ENCODE measurements at places on chromosomes 5 and 9.

GRCh38 chr5:42277293-42277692 is 145.9 kb upstream of the GHR start:
- no peak for DNase-seq

DNA sequence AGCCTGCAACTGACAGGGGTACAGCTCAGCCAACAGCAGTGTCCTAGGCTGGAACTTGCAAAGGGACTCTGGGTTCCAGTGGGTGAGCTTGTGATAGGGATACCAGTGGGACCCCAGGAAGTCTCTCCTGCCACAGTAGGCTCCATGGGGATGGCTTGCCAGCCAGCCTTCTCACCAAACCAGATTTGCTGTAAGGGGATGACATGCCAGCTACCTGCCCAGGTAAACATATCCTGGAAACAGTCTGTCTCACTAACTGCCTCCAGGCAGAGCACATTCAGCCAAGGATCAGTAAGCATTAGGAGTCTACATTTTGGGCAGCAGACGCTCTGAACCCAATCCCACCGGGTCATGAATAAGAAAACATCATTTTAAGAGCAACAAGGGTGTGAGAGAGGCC is 49.9 kb downstream of the SIL1 start:
- no peak for DNase-seq

DNA sequence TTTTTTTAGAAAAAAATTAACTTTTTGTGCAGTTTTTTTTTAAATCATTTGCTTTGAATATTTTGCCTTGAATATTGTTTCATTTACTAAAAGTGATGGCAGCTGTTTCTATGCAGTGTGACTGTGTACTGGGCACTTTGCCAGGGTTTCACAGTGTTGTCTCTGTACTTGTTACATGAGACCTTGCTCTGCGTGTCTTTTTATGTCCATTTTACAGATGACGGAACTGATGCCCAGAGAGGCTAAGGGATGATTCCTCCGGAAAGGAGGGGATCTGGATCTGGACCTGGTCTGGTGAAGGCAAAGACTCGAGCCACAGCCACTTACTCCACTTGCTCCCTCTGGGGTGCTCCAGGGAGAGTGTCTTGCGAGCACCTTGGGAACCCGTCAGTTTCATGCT is 124.8 kb upstream of the PTCH1 start:
- no peak for DNase-seq

DNA sequence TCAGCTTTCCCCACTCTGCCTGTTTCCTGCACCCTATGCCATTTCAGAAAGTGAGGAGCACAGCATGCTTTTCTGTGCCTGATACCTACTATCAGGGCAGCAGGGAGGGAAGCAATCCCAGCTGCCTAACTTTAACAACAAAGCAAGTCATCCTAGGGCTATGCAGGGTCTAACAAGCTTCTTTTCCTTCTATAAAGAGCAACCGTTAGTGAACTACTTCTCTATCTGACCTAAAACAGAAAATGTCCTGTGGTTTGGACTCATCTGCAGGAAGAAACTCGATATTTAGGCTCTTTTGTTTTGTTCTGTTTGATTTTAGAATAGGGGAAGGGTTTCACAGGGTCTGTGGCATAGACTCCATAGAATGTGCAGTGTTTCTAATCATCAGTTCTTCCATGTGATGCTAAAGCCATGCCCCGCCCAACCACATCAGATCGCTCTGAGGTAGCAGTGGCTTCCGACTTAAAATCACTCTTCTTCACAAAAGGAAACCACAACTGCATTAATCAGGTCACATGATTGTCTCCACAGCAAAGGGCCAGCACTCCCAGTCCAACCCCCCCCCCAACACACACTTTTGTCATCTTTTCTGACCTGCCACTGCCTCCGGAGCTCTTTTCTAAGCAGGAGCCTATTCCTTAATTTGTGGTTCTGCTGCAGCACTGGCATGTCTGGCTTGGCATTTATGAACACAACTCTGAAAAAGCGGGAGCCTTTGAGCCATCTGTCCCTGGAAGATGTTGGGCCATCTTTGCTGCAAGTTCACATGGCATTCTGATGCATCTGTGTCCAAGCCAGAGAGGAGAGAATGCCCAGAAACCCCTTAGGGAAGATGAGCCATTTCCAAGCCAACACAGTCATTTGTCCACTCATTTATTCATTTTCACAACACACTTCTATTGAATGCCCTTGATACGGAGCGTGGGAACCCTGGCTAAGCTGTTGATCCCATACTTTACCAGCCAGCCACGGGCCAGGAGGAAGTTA is 71.6 kb downstream of the CFAP90 start:
- no peak for DNase-seq

- DNase-seq, result no peak
Measured at GRCh38 chr9:5493679-5494511, 16.4 kb upstream of the PDCD1LG2 start.

DNA sequence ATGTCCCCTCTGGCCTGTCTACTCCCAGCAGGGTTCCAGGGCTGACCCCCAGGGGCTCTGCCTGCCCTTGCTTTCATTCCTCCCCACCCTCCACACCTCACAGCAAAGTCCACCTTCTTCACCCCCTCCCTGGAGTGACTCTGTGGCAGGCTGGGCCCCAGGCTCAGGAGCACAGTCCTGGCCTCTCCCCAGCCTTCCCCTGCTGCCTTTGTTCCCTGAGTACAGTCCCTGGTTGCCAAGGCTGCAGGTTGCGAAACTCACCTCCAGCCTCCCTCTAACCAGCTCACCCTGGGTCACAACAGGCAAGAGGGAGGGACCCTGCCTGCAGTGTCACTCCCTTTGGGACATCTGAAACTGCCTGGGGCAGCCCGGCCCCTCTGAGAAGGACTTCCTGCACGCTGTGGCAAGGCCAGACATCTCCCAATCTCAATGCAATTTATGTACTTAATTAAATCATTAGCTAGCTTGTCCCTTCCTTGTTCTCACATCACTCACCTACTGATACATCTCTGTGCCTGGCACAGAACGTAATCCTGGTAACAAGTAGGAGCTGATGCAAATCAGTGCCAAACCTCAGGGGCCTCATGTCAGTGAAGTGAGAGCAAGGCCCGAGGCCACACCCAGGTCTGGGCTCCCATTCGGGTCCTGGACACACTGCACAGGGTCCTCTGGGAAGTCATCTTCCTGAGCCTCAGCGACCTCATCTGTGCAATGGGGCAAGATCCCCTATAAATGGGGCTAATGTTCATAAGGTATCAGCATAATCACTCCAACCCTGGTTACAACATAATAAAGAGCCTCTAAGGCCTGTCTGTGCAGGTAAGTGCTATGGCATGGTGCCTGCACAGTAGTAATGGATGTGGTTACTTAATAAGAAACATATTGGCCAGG is 27.3 kb upstream of the TRIM14 start:
- no peak for DNase-seq

DNA sequence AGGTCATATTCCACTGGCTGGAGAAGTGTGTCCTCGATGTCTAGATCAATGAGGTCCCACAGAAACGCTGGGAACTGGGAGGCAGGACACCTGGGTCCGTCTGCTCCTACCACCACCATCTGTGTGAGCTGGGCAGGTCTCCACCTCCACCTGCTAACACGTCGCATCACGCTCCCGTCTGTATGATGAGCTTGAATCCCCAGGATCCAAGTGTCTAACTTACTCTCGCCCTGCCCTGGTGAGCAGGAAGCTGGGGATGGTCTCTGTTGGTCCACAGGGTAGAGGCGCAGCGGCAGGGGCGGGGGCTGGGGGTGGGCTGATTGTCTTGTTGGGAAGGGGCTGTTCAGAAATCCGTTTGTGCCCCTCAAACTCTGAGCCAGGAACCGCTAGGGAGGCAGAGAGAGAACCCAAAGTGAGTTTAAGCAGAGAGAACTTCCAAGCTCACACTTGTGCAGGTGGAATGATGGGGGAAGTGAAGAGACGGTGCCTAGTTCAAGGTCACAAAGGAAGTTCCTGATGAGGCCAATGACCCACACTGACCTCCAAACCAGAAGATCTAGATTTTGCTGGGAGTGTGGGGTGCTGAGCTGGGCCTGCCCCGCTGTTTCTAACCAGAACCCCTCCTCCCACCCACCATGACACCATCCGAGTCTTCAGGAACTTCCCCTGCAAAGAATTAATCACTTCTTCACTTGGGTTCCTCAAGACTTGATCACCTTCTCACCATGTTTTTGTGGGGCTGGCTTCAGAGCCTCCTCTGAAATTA is 21.1 kb downstream of the ORM2 start:
- no peak for DNase-seq

DNA sequence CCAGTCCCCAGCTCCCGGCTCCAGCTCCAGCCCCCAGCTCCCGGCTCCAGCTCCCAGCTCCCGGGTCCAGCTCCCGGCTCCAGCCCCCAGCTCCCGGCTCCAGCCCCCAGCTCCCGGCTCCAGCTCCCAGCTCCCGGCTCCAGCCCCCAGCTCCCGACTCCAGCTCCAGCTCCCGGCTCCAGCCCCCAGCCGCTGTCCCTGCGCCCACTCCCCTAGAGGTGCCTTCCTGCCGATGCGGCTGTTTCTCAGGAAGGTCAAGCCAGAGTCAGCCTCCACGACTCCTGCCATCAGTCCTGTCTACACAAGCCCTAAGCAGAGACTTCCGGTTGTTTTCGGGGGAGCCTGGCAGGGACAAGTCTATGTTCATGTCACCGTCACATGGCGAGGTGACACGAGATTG is 74.8 kb downstream of the ZNF354C start:
- no peak for DNase-seq

- no peak for DNase-seq
Measured at GRCh38 chr5:139924294-139925215, 118.5 kb downstream of the NRG2 start.

GRCh38 chr5:168603746-168604145 is 24.6 kb upstream of the PANK3 start:
- DNase-seq, result no peak

DNA sequence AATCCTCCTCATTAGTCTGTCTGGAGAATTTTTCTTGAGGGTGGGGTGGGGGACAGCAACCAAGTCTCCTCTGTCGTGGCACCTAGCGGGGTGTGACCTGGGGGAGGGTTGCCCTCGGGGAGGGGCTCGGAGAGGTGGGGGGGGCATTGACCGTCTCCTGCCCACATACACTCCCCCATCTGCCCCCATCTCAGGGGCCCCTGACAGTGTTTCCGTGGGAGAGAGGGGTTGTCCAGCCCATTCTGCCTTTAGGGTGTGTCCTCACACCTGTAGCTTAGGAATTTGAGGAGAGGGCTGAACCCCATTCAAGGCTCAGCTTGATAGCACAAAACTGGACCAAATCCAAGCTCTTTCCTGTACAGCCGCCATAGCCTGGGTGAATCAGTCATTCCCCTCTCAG is 5.9 kb upstream of the CXXC5 start:
- DNase-seq, result no peak

DNA sequence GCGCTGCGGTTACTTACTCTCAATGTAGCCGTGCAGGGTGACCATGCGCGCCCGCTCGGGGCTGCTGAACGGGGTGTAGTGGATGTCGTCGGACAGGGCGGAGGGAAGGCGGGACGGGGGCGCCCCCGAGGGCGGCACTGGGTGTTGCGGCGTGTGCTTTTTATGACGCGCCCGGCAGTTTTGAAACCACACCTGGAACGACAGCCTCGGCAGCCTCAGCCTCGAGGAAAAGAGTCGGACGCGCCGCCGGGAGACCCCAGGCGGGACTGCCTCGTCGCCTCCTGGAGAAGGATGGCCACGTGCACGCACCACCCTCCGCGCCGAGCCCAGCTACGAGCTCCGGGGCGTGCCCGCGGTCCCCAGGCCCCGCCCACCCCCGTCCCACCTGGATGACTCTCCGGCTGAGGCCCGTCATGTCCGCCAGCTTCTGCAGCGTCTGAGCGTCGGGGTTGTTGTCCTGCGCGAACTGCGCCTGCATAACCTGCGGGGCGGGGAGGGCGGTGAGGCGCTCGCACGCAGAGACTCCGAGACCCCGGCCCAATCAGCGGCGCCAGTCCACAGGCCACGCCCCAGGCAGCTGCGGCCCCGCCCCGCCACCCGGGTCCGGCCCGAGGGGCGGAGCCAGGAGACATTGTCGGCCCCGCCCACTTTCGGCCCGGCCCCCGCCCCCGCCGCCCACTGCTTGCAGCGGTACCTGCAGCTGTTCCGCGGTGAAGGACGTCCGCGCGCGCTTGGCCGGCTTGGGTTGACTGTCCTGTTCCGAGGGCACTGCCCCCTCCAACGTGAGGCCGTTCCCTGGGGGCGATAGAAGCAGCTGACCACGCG is 15.0 kb downstream of the LHX6 start:
- peak; percentile 55 for DNase-seq

DNA sequence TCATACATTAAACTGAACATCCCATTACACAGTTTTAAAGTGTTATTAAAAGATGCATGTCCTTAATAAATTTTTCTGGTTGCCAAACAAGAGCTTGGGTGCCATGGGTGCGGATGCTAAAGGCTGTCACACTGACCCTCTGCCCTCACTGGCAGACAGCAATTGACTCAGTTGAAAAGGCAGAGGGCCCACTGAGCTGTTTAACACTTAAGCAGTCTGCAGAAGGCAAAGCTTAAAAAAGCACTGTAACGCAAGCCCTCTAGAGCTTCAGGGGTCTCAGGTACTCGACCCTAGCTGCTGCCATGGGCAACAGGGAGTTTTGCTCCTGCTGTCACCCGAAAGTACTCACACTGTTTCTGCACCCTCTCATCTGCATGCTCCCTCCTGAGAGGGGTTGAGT is 726.4 kb upstream of the TYRP1 start:
- no peak for DNase-seq

GRCh38 chr9:87062746-87063145 is 115.4 kb upstream of the GAS1 start:
- DNase-seq, result no peak

Measured in stimulated activated CD4-positive, alpha-beta T cell treated with anti-CD3 and anti-CD28 coated beads, Interleukin-4, amount 100 ng/mL, for 48 hours (primary cell).